ENCODE measurements at places on chromosomes 5 and 9.

- no peak for DNase-seq
These were observed 6.1 kb downstream of the RICTOR start for GRCh38 chr5:39068099-39068498.

DNA sequence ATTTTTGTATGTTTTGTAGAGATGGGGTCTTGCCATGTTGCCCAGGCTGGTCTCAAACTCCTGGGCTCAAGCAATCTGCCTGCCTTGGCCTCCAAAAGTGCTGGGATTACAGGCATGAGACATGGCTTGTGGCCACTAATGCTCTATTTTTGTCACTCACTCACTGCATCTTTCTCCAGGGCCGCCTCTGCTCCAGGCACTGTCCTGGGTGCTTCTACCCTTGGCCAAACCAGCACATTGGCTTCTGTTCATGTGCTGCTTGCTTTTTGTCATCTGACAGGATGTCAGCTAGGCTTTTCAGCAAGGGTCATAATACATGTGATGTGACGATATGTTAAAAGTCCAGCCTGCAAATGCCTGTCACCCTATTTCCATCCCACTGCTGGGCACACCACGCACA is 3.2 kb downstream of the ODF2 start:
- DNase-seq: no peak

GRCh38 chr9:87516222-87516925 is 18.7 kb downstream of the DAPK1 start:
- DNase-seq: no peak

DNA sequence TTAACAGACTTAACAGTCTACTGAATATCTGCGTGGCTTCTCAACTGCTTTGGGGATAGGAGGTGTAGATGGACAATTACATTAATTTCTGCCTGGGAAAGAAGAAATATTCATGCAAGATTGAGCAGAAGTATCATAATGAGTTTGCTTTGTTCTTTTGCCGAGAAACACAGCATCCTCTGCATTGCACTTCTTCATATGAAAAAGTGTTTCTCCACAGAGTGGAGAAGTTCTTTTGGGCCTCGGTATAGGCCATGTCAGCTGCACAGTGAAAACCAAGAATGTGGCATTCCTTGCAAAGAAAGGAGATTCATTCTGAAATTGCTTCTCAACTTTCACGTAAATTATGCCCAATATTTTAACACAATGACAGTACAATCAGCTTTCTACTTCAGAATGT is 17.6 kb upstream of the SNX2 start:
- no peak for DNase-seq

DNA sequence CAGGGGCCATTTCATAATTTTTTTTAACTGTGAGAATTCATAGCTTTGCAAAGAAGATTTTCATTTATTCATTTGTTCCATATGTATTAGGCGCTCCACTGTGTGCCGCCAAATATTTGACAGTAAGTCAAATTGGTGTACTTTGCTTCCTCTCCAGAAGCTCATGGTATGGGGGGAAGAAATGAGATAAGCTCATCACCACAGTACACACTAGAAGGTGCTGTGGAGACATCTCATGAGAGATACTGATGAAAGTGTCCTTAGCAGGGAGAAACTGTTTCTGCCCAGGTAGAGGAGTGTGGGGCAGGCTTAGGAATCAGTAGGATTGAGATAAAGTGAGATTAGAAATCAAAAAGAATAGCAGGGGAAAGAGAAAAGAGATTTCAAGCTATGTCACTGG is 136.2 kb downstream of the CDH6 start:
- no peak for DNase-seq

- no peak for DNase-seq
These were observed 35.3 kb upstream of the HSPA9 start for GRCh38 chr5:138610415-138610917.

DNA sequence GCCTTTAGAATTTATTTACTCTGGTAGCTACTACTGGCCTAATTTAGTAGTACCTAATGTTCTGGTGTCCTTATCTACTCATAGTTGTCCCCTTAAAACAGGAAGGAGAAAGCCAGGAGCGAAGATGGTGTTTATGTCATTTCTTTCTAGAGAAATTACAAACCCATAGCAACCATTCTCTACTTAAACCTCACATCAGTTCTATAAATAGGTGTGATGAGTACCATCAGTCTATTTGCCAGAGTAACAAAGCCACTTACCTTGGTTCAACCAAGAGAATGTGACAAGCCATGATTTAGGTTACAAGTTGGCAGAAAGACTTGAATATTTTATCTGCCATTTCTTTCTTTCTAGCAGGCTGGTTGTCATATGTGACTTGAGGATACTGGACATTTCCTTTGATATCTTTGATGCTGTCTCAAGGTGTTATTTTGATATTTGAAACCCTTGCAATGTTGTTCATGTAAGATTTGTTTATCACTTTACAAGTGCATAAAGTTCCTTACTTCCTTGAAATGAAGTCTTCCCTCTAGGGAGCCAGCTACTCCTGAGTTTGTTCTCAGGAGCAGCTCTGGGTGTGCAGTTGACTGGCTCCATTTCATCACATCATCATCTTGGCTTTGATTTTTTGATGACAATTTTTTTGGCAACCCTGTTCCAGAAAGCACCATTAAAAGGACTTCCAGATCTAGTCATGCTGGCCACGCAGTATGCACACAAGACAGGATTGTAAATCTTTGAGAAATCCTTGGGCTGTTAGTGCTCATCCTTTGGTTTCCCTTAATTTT is 286.8 kb downstream of the ARHGAP26 start:
- no peak for DNase-seq

All from stimulated activated CD8-positive, alpha-beta memory T cell treated with anti-CD3 and anti-CD28 coated beads, Interleukin-4, amount 100 ng/mL, for 1 hour (primary cell).